ENCODE measurements at places on chromosomes 2 and 18. TPM values are rescaled to one million over a fixed set of nuclear protein-coding genes. Genes with fewer than 3 reads are reported as not detected.

Gene FMNL2
- total RNA-seq = 26.2 TPM

Gene KLHL41
- total RNA-seq = 1.2 TPM

Gene PRSS56
- not detected for total RNA-seq

Gene MATN3
- 2.4 TPM for total RNA-seq

Gene SPDYA
- 0.59 TPM for total RNA-seq

Gene PHLPP1
- 6.9 TPM for total RNA-seq

Gene STK11IP
- 19.4 TPM for total RNA-seq

Gene FHOD3
- 13.0 TPM for total RNA-seq

Gene CROCC2
- under 0.01 TPM for total RNA-seq

Gene CACNB4
- 4.3 TPM for total RNA-seq

Gene DAW1
- total RNA-seq = not detected

Gene ST8SIA5
- under 0.01 TPM for total RNA-seq

Gene CHRND
- not detected for total RNA-seq

Gene SERPINB4
- not detected for total RNA-seq

Gene BOLL
- not detected for total RNA-seq

Gene SCN2A
- 5.0 TPM for total RNA-seq

Gene ZNF804A
- total RNA-seq = not detected

Gene ACMSD
- total RNA-seq = not detected

Gene TMEM198
- total RNA-seq = 1.1 TPM

Gene CFC1B
- not detected for total RNA-seq

Gene PSMG2
- total RNA-seq = 114 TPM

Gene SKOR2
- not detected for total RNA-seq

Gene ATG16L1
- total RNA-seq = 29.3 TPM

Gene INO80D
- total RNA-seq = 10.6 TPM

Gene ABCG5
- not detected for total RNA-seq

Gene UPP2
- not detected for total RNA-seq

Gene ASPRV1
- 0.29 TPM for total RNA-seq

Gene CGREF1
- total RNA-seq = 6.8 TPM

Gene UGT1A3
- total RNA-seq = not detected

Gene BUB1
- 7.1 TPM for total RNA-seq

Gene TRABD2A
- total RNA-seq = 3.5 TPM

Gene NPAS2
- 8.7 TPM for total RNA-seq

Gene AGXT
- not detected for total RNA-seq

Data from osteoblast (primary cell).